ENCODE measurements at places on chromosomes 4 and X.

DNA sequence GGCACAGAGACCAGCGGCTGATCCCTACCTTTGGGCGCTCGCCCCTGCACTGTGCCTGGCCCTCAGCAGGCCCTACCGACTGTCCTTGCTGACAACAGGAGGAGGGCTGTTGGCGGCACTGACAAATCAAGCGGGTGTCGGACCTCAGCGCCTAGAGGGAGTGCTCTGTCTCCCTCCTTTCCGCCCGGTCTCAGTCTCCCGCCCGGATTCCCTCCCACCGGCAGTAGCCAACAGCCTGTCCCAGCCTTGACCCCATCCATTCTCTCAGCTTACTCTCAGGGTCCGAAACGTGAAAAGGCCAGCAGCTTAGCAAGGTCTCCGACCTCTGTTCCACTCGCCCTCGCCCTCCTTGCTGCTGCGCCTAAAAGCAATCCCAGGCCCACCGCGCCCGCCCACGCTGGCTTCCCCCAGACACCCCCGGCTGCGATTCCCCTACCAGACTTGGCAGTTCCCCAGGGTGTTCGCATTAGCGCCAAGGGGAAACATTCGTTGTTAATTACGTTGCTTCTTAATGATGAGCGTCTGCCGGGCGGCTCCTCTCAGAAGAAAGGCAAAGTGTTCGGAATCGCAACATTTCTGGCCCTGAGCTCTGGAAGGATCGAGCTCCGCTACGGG, 96.2 kb downstream of the SOWAHB start:
- no peak for DNase-seq

GRCh38 chr4:186642998-186643397, 80.7 kb downstream of the FAT1 start:
- no peak for DNase-seq

DNA sequence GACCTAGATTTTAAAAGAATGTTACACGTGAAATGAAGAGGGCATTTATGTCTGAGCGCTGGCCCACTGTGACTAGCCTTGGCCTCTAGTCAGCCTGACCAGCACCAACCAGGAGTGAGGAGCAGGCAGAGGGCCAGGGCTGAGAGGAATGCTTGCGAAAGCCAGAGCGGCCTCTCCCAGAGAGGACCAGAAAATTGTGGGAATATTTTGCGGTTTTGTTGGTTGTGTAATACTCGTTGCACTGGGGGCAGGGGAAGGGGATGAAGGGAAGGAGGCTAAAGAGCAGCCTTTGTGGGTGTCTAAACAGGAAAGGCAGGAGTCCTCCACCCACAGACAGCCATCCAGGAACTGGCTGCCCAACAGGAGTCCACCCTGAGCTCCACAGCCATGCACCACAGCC, 3.8 kb downstream of the GABRE start:
- peak; percentile 81 for DNase-seq

GRCh38 chr4:100421361-100421978, 96.4 kb downstream of the EMCN start:
- peak; percentile 11 for DNase-seq

GRCh38 chr4:151434183-151434860, 25.3 kb downstream of the FHIP1A start:
- peak; percentile 44 for DNase-seq
